ENCODE measurements at places on chromosomes 3 and 15. TPM values are rescaled to one million over a fixed set of nuclear protein-coding genes. Genes with fewer than 3 reads are reported as not detected.
A peak's percentile ranks its signal among the peaks of the same experiment; 100 is the strongest.

DNA sequence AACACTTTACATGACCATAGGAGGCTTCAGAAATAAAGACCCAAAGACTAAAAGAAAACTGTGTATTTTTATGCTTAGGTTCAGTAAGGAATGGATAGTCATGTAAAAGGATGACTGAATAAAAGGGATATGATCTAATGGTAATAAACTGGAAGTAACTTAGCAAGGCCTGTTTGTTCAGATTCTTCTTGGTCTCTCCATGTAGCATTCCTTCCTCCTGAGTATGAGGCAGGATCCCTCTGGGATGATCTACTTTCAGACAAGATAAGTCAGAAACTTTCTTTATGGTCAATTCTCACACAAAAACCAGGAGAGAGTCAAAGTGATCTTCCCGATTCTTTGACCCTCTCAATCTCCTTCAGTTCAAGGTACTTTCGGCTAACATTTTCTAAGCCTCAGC lies 340.8 kb upstream of the DCBLD2 start:
- no peak for DNase-seq
- no peaks in the 10 kb centered on the region for H3K36me3 ChIP-seq
- peaks cover 12% of the 10 kb centered on the region for H3K4me1 ChIP-seq
- no peaks in the 10 kb centered on the region for H3K27me3 ChIP-seq
- no peak overlapping the region for H3K27ac ChIP-seq

GRCh38 chr3:184868477-184868876 lies 56.5 kb downstream of the VPS8 start:
- no peak overlapping the region for H3K27ac ChIP-seq
- H3K4me3 ChIP-seq: no peak overlapping the region
- H3K27me3 ChIP-seq: no peaks in the 10 kb centered on the region

DNA sequence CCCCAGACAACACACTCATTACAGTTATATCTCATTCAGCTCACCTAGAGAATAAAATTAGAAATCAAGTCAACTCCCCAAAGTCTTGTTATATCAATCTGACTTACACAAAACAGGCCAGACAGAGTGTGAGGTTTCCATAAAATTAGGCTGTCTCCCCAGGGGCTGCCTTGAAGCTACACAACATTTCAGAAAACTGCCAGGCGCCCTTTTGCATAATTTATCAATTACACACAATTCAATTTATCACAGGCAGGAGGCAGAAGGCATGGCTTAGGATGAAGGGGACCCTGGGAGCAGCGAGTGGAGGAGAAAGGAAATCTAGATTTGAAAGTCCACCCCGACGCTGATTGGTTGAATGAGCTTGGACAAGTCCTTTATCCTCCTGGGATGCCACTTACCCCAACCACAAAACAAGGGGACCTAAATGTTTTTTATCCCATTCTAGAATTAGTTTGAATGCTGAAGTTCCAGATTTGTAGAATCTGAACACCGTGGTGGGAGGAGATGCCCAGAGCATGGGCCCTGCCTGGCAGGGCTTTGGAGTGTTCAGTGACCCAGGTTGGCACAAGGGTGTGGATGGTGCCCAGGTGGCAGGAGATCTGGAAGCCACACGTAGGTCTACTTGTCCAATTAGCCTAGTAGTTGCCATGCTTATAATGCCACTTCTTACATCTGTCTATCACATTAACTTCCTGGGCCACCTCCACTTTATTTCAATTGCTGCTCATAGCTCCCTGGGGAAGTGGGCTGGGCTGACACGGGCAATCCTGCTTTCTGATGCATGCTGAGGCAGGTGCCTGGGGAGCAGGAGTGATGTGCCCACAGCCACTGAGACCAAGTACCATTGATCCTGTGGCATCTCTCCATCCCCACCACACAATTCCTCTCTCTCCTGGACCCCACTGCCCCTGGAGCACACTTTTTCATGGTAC lies 119.8 kb upstream of the TLE3 start:
- DNase-seq: no peak
- peaks cover 17% of the 10 kb centered on the region for H3K4me1 ChIP-seq
- no peaks in the 10 kb centered on the region for H3K36me3 ChIP-seq
- no peak overlapping the region for H3K27ac ChIP-seq

DNA sequence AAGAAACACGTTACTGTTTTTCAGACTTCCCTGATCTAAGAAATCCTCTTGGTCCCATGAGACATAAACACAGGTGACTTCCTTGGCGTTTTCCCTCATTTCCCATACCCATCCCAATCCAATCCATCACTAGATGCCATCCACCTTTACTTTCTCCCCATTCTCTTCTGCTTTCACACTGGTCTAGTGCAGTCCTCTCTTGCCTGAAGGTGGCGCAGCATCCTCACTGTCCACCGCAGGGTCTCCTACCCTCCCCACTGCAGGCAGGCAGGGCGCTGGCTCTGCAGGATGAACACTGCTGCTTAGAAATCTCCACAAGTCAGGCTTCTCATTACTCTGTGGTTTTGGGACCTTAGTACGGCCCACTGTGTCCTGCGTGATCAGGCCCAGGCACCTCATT lies 58.2 kb downstream of the RAB7A start:
- DNase-seq: peak; percentile 82
- H3K36me3 ChIP-seq: no peaks in the 10 kb centered on the region
- no peak overlapping the region for H3K4me3 ChIP-seq
- no peaks in the 10 kb centered on the region for H3K27me3 ChIP-seq
- H3K27ac ChIP-seq: no peak overlapping the region

The MME gene
- total RNA-seq: 1.5 TPM

The CDCP1 gene
- total RNA-seq: 0.12 TPM

- H3K36me3 ChIP-seq: peaks cover 6% of the 10 kb centered on the region
- H3K4me3 ChIP-seq: peak overlapping the region; percentile 93
- H3K27me3 ChIP-seq: no peaks in the 10 kb centered on the region
- H3K27ac ChIP-seq: peak overlapping the region; percentile 83
Measured at GRCh38 chr15:74541494-74542165, 610 bp downstream of the ARID3B start.

GRCh38 chr3:83500931-83501330 lies 1457.9 kb upstream of the CADM2 start:
- no peak for DNase-seq
- no peaks in the 10 kb centered on the region for H3K36me3 ChIP-seq
- H3K27me3 ChIP-seq: no peaks in the 10 kb centered on the region

GRCh38 chr3:196537319-196537984 lies 22.3 kb upstream of the SMCO1 start:
- no peaks in the 10 kb centered on the region for H3K36me3 ChIP-seq
- H3K27ac ChIP-seq: no peak overlapping the region
- H3K27me3 ChIP-seq: peaks cover 13% of the 10 kb centered on the region
